ENCODE measurements at places on chromosomes 13 and 19. TPM values are rescaled to one million over a fixed set of nuclear protein-coding genes. Genes with fewer than 3 reads are reported as not detected.

DNA sequence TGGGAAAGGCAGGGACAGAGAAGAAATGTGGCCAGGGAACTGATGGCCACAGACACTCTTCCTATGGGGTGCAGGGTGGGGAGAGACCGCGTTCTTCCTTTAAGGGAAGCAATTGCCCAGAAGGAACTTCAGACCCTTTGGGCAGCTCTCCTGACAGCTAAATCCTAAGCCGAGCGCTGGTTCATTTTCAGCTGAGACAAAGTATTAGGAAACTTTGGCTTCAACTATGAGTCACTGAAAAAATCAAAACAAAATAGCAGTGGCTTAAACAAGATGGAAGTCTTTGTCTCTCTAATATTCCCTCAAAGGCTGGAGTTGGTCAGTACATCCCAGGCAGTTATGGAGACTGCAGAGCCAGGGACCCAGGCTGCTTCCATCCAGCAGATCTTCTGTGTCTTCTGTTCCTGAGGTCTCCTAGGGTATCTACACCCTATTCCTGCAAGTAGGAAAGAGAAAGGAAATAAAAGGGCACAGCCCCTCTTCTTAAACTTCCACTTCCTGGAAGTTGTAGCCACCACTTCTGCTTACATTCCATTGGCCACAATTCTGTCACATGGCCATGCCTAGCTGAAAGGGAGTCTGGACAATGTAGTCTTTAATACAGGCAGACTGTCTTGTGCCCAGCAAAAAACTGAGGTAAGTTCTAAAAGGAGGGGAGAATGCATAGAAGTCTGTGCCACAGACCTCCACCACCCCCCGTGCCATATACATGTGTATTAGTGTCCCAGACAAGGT, 163.5 kb downstream of the KATNAL1 start:
- peak; percentile 80 for DNase-seq

GRCh38 chr19:1823020-1823419, 10.9 kb upstream of the ATP8B3 start:
- peak; percentile 92 for DNase-seq

- DNase-seq = peak; percentile 66
Measured at GRCh38 chr19:38263689-38264485, 486 bp upstream of the SPINT2 start.

DNA sequence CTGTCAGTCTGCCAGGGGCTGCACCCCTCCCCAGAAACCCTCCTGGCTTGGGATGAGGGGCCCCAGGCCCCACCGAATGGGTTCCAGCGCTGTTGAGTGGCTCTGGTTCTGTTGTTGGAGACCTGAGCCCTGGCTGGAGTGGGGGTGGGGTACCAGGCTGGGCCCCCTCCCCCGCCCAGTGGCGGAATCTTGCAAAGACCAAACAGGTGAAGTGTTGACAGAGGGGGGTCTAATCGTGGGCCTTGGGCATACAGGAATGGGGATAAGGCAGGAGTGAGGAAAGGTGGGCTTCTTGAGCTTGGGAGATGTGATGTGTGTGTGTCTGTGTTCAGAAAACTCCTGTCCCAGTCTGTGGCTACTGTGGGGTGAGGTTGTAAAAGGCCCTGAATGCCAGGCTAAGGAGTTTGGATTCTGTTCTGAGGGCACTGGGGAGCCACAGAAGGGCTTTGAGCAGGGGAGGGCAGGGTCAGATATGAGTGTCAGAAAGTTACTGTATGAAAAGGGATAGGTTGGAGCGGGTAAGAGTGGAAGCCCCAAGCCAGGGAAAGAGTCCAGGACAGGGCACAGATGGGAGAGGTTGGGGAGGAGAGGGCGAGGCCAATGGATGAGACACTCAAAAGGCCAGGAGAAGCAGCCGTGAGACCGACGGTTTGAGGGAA, at the start of gene HIPK4:
Gene HIPK4 (minus strand): TSS at position 98 of the 659 bp plus-strand sequence. CDS start 279 bp downstream, outside the sequence.
- peak; percentile 60 for DNase-seq

- peak; percentile 83 for DNase-seq
Measured at GRCh38 chr19:53102756-53103233, 427 bp downstream of the ZNF160 start.

- peak; percentile 99 for DNase-seq
Measured at GRCh38 chr19:57527136-57527881, at the start of gene ZNF549. Gene ZNF549 (plus strand): TSS chr19:57527356. CDS start chr19:57527574, 218 bp downstream.

GRCh38 chr19:18637673-18638630, 1.1 kb downstream of the KLHL26 start:
- peak; percentile 86 for DNase-seq

GRCh38 chr13:94556621-94557020, 39.3 kb downstream of the TGDS start:
- DNase-seq = no peak

- DNase-seq = no peak
Measured at GRCh38 chr13:44133626-44134025, 240.0 kb upstream of the SERP2 start.

The ZNF878 gene
- total RNA-seq = 0.29 TPM

The IZUMO1 gene
- not detected for total RNA-seq
